HL-60 (cell line): ENCODE measurements at places on chromosomes 1 and 21.

DNA sequence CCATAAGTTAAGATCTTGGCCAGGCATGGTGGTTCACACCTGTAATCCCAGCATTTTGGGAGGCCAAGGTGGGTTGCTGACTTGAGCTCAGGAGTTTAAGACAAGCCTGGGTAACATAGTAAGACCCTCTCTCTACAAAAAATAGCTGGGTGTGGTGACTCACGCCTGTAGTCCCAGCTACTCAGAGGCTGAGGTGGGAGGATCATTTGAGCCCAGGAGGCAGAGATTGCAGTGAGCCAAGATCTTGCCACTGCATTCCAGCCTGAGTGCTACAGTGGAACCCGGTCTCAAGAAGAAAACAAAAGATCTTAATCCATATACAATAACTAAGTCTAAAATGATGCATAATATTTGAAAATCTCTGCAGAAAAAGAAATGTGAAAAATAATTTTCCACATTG, 165.5 kb upstream of the NR5A2 start:
- no peak for DNase-seq

GRCh38 chr1:15346346-15347030, 63.2 kb upstream of the EFHD2 start:
- no peak for DNase-seq

- DNase-seq = no peak
These were observed 132.5 kb downstream of the ZNF326 start for GRCh38 chr1:90127288-90127953.

- no peak for DNase-seq
These were observed 538 bp downstream of the GBP2 start for GRCh38 chr1:89125240-89125912.

DNA sequence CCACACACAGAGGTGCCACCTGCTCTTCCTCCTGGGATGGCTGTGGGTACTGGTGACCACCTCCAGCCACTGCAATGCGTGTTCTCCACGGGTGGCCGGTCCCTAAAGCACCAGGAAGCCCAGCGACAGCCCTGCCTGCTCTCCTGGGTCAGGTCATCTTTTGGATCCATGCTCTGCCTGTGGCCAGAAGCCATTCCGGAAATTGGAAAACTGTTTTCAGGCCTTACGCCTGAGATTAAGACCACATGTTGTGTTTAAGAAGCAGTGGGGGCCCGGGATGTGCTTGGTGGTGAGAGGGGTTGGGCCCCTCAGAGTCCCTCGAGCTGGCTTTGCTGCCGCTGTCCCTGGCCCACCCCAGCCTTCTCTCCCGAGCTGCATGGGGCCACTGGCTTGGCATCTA, 150.8 kb downstream of the PEX14 start:
- no peak for DNase-seq

DNA sequence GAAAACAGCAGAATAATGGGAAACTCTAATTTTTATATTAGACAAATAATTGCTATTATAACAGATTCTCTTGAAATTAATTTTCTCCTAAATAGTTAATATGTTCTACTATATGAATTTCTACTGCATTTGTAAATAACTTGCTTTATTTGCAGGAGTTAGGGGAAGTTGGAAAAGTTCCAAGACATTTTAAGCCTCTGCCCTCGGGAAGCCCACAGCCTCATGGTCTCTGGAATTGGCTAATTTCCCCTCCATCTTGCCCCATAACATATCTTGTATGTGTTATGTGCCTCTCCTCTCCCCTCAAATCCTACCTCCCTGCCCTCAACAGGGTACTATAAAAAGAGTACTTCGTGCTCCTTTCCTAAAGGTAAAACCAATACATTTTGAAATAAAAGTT, 271.4 kb upstream of the NR5A2 start:
- DNase-seq = peak; percentile 11

- no peak for DNase-seq
These were observed 29.1 kb downstream of the CENPF start for GRCh38 chr1:214632091-214632490.

DNA sequence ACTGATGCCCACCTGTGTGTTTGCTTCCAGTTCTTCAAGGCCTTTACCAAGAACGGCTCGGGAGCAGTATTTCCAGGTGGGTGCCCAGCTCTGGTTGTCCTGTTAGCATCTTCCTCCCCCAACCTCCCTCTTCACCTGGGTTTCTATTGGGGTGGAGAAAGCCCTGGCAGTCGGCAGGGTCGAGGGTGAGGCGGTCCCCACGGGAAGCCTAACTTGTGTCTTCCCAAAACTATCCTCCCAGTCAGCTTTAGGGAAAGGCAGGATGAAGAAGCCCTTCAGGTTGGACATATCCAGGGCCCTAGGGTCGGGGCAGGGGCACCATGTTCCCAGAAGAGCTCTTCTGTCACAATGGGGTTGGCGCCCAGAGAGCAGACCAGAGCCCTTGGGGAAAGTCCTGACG, 20.6 kb downstream of the QSOX1 start:
- DNase-seq = no peak

- no peak for DNase-seq
These were observed 26.6 kb downstream of the ZBTB8OS start for GRCh38 chr1:32623775-32624174.

DNA sequence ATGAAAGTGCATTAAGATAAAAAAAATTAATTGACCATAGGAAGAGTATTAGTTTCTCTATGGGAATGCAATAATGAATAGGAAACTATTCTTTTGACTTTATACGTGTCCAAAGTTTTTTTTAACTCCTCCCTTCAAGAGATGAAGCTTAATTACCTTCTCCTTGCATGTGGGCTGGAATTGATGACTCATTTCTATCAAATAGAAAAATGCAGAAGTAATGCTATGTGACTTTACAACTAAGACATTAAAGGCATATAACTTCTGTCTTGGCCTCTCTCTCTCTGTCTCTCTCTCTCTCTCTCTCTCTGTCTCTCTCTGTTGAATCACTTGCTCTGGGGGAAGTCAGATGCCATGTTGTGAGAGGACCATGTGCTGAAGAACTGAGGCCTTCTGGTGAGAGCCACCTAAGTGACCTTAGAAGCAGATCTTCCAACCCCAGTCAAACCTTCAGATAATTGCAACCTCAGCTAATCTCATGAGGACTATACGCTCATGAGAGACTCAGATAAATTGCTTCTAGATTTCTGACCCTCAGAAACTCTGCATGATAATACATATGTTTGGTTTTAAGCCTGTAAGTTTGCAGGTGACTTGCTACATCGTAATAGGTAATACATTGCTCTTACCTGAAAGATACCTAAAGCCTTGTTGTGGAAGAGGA, 414.2 kb downstream of the KCNT2 start:
- DNase-seq = no peak

DNA sequence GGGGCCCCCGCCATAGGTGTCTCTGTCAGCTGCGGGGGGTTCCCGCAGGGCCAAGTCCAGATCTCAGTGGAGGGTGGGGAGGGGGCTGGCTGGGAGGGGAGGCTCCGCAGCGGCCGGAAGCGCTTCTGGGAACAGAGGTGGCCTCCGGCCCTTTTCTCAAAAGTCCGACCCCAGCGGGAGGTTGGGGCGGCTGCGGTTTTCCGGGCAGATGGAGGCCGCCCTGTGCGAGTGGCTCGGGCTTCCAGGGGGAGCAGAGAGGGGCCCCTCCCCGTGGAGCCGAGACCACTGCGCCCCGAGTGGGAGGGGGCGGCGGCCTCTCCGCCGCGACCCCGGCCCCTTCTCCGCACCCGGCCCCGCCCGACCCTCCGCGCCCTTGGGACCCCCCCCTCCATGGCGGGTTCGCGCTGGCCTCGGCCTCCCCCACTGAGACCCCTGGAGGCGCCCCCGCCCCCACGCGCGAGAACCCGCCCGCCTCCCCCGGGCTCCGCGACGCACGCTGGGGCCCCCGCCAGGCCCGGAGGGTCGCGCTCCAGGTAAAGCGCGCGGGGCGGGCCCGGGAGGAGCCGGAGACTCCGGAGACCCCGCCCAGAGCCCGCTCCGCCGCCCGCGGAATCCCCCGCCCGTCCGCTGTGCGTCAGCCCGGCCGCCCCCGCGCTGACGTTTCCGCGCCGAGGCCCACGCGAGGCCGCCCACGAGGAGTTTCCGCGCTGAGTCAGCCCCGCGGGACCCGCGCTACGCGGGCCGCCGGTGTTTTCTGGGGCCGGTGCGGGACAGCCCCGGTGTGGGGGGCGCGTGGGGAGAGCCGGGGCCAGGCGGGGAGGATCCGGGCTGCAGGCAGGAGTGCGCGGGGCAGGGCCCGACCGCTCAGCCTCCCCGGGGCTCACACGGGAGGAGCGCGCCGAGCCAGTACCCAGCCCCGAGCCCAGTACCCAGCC, 5.2 kb downstream of the TNFRSF18 start:
- DNase-seq = no peak

- DNase-seq = peak; percentile 90
These were observed 4.1 kb upstream of the SH3BGRL3 start for GRCh38 chr1:26275580-26276431.

- DNase-seq = peak; percentile 47
These were observed 18.7 kb downstream of the MFSD2A start for GRCh38 chr1:39973503-39974135.

DNA sequence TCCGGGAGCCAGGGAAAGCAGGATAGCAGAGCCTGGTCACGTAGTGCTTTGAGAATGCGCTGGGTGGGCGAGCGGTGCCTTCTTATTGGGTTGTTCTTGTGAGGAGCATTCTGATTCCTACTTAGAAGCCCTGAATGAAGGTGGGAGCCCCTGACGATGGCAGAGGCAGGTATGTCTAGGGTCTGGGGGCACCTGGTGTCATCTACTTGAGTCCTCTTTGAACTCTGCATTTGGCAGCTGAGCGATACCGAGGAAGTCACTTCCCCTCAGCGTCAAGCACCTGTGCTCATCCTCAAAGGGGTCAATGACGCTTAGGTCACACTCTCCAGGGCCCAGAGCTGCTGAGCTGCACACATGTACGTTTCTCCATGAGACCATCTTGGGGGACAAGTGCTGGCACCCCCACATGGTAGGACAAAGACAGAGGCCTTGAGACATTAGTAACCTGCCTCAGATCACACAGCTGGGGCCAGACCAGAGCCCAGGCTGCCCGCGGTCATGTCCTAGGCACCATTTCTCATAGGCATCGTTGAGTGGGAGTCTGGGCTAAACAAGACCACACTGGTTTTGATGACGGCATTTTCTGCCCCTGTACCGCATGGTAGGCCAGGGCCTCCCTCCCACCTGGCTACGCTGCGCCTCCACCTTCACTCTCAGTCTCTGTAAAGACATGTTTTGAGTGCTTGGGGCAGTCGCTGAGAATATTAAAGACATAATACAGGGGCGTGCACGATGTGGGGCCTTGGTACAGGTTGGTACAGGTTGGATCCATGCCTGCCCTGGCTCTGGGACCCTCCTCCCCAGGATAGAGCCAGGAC, 69.1 kb upstream of the ABCG1 start:
- DNase-seq = no peak

DNA sequence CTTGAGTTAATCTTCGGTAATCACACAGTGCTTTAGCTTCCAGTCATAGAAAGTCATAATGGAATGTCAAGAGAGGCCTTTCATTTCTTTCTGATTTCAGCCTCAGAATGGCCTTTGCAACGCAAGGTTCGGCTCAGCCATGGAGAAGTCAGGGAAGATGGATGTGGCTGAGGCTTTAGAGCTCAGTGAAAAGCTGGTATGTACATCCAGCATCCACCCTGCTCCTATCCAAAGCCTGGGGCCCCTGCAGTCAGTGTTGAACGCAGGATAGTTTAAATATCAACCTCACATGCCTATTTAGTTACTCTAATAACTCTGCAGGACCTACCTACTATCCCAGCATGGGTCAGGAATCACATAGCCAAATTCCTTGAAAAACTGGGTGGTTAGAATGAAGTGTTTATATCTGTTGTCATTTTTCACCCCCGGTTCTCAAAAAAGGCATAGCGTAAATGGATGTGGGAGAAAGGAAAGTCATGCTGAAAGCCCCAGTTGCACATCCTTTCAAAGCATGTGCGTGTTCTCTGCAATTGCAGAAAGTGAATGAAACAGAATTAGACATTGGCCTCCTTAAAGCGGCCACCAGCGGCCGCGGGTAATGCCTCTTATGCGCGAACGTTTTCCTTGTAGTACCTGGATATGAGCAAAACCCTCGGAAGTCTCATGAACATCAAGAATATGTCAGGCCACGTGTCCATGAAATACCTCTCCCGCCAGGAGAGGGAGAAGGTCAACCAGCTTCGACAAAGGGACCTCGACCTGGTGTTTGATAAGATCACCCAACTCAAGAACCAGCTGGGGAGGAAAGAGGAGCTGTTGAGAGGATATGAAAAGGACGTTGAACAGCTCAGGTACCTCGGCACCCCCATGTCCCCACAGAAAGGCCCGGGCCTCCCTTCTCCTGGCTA, 28.8 kb upstream of the EFHD2 start:
- DNase-seq = no peak

- DNase-seq = no peak
These were observed 80.2 kb downstream of the VPS13D start for GRCh38 chr1:12309783-12310742.

DNA sequence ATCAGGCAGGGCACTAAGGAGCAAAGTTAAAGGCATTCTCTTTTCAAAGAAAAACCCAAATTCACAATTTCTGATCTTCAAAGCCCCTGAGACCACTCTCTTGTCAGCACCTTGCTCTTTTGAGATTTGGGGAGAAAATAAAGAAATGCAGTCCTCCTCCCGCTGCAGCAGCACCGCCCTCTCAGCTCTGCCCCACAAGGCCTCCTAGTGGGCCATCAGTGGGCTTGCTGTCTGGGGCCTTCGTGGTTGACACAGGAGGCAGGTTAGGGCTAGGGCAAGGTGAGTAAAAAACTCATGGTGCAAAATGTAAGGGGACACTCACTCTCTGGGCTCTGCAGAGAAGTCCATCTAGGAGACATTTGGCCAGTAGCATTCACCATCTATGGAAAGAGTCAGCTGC, 67.4 kb upstream of the CTTNBP2NL start:
- DNase-seq = no peak

- no peak for DNase-seq
These were observed 23.4 kb downstream of the DMRTB1 start for GRCh38 chr1:53482441-53483153.

DNA sequence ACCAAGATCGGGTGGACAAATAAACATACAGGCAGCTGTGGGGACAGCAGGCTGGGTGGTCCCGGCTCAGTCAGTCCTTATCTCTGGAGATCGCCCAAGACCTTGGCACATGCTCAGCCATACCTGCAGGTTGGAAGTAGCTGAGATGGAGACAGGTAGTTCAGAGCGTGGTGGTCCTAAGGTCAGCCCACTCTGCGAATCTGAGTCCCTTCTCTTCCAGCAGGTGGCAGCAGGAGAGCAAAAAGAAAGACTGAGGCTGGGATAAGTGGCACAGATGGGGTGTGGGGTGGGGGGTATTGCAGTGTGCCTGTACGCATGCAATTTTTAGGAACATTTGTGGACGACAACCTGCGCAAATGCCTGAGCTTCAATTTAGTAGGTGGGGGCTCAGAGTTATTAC, 104.9 kb downstream of the TENT5C start:
- no peak for DNase-seq
